Stimulated activated CD4-positive, alpha-beta T cell treated with anti-CD3 and anti-CD28 coated beads, Interleukin-4, amount 100 ng/mL, for 24 hours (primary cell): ENCODE measurements at places on chromosomes 13 and 19.

DNA sequence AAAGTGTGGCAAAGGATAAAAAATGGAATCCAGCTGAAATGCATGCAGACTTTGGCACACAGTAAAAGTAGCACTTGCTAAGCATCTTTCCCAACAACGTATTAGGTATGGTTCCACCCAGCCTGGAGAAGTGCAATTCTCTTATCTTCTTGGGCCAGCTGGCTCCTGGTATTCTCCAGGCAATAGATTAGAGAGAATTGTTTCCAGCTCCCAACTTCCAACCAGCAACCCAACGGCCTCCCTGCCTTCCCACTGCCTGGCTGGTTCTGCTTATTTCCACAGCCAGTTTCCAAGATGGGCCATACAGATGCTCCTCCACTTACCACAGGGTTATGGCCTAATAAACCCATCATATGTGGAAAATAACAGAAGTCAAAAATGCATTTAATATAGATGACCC, 133.4 kb downstream of the OXGR1 start:
- DNase-seq = no peak

DNA sequence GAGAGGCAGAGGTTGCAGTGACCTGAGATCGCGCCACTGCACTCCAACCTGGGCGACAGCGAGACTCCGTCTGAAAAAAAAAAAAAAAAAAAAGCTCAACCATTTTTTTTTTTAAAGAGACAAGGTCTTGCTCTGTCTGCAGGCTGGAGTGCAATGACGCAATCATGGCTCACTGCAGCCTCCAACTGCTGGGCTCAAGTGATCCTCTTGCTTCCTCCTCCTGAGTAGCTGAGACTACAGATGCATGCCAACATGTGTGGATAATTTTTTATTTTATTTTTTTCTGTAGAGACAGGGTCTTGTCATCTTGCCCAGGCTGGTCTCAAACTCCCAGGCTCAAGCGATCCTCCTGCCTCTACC, 10.3 kb downstream of the EHD2 start:
- DNase-seq = no peak

GRCh38 chr19:50790396-50790795, at the start of gene ACP4:
ACP4 (plus strand) TSS chr19:50790415; CDS start chr19:50790415, 0 bp downstream.
- DNase-seq = no peak

DNA sequence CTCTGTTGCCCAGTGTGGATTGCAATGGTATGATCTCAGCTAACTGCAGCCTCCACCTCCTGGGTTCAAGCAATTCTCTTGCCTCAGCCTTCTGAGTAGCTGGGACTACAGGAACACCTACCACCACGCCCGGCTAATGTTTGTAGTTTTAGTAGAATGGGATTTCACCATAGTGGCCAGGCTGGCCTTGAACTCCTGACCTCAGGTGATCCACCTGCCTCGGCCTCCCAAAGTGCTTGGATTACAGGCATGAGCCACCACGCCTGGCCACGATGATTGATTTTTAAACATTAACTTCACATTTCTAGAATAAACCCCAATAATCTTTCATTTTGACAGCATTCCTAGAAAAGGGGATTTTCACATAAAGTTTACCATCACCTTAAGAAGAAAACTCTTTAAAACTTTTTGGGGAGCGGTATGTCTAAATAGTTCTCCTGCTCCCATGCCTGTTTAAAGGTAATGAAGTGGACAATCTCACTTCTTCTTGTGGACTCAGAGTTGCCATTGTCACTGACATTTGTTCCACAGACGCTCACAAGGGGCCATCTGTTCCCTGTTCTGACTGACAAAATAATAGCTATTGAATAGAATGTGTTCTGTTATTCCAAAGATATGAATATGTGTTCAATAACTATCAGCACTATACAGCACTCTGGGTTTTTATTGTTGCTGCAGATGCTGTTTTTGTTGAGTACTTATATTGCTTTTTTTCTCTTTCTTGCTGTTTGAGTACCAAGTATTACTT, 66.1 kb upstream of the C1QTNF9B start:
- no peak for DNase-seq

- DNase-seq = no peak
Observed at GRCh38 chr13:66513728-66514127, 716.4 kb downstream of the PCDH9 start.

DNA sequence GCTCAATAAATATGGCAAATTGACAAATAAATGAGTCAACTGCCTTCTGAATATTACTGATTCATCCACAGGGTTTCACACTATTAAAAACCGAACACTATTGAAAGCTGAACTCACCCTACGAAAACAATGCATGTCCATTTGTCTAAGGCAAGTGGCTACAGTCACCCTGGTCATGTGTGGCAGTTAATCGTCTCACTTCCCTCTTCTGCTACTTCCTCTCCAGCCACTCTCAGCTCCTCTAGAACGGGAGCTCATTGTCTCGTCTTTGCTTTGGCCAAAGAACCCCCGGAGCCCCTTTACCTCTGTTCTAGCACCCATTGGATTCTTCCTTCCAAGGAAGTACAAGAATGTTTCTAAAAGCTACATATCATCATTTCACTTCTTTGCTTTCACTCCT, 74.4 kb upstream of the ZNF599 start:
- DNase-seq = no peak

GRCh38 chr19:47176627-47177090, 46.0 kb downstream of the SAE1 start:
- peak; percentile 53 for DNase-seq

GRCh38 chr19:41144403-41144802, 30.2 kb downstream of the CYP2F1 start:
- DNase-seq = peak; percentile 92

- no peak for DNase-seq
Observed at GRCh38 chr13:33034882-33035520, 18.8 kb downstream of the KL start.

DNA sequence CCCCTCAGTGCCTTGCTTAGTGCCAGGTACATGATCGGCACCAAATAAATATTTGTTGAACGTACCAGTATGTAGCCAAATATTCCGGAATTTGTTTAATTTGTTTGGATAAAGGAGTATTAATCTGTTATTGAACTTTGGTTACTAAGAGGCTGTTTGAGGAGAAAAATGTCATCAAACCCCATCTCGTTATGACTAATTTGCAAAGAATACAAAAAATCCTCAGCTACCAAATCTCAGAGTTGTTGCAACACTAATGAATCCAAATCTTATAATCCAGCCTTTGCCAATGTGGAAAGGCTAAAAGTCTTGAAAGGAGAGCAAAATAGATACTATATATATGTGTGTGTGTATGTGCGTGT, 79.5 kb downstream of the KLF5 start:
- no peak for DNase-seq

DNA sequence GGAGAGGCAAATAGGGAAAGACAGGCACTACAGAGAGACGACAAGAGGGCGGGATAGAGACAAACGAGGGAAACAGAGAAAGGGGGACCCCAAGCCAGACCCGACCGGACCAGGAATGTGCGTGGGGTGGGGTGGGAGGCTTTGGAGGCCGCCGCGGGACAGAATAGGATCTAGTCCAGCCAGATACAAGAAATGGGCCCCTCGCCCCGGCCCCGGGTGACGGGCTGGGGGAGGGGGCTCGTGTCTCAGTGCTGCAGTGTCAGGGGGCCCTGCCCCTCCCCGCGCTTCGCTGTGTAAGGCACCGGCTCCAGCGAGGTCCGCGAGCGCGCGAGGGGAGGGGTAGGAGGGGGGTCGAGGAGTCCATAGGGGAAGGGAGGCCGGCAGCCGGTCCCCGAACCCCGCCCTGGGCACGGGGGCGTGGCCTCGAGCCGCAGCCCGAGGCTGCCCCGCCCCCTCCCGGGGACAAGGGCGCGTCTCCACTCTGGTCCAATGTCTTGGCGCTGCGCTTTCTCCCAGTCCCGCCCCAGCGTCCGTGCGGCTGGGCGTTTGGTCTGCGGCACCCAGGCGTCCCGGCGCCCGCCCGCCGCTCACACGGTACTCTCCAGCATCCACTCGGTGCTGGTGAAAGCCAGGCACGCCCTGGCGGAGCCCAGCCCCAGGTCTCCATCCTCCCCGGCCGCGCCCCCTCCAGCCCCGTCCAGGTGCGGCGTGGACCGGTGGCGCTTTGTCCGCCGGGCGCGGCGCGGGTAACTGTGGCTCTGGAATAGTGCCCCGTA, 11.0 kb downstream of the IFNL1 start:
- DNase-seq = no peak

DNA sequence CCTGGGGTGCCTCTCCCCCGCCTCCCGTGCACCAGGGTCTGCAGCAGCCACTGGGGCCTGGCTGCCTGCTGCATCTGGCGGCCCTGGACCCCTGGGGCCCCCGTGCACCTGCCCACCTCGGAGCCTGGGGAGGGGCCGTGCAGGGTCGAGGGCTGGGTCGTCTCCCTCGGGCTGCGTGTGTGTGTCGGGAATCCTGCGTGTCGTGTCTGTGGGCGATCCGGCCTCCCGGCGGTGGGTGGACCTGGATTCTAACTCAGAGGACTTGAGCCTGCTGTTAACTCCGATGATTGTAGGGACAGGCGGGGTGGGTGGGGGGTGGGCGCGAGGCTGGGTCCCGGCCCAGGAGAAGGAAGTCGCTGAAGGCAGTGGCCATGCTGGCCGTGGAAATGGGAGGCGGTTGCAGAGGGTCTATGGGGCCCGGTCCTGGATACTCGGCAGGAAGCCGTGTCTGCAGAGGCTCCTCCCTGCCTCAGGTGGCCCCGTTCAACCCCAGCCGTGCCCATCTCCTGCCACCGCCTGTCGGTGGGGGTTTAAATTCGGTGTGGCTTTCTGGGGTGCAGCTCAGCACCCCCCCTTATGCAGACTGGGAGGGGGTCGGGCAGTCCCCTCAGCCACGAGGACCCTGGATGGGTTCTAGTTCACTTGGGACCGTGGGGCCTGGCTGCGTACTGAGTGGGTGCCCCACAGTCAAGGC, 9.4 kb upstream of the WDR18 start:
- no peak for DNase-seq

DNA sequence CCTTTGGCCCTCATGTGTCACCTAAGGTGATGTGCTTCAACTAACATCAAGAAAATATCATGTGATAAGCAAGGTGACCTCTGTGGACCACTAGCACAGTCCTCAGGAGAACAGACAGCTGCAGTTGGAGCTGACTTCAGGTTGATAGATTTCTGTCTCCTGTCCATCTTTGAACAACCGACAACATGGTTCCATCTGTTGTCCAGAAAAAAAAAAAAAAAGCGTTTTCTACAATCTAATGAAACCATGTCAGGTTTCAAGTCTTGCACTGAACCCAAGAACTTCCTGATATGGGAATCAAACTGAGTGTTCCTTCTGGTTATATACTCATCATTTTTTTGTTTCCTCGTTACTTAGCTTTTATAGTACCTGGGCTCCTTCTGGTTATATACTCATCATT, 75.7 kb downstream of the LHFPL6 start:
- no peak for DNase-seq

DNA sequence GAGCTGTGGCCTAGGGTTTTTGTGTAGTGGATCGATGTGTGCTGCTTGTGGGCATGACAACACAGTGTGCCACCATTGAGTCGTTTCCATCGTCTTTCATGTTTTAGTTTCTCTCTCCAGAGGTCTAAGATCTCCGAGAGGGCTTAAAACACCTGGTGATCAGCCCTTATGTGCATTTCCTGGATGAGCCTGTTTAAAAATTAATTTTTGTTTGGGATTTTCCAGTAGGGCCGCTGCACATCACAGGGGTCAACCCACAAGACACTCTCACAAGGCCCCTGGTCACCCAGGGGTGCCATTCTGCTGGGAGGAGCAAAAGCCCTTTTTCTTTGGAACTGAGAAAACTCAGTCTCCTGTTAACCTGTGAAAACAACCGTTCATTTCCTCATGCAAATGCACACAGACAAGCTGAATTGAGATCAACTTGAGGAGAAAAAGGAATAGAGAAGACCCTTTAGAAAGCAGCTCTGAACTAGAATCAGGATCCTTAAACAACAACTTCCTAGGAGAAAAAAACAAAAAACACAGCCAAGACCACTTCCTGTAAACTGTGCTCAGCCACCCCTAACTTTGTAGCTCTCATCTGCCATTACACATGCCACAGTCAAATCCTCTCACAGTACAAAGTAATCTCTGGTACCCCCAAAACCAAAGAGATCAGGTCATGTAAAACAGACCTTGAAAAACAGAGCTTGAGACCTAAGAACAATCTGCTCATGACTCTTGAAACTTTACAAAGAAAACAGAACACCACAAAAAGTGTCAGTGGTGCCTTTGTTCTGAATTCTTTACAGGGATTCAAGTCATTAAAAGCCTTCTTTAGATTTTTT, 8.3 kb upstream of the MTRF1 start:
- DNase-seq = no peak

- DNase-seq = no peak
Observed at GRCh38 chr13:113155982-113156655, 2.3 kb upstream of the PROZ start.

DNA sequence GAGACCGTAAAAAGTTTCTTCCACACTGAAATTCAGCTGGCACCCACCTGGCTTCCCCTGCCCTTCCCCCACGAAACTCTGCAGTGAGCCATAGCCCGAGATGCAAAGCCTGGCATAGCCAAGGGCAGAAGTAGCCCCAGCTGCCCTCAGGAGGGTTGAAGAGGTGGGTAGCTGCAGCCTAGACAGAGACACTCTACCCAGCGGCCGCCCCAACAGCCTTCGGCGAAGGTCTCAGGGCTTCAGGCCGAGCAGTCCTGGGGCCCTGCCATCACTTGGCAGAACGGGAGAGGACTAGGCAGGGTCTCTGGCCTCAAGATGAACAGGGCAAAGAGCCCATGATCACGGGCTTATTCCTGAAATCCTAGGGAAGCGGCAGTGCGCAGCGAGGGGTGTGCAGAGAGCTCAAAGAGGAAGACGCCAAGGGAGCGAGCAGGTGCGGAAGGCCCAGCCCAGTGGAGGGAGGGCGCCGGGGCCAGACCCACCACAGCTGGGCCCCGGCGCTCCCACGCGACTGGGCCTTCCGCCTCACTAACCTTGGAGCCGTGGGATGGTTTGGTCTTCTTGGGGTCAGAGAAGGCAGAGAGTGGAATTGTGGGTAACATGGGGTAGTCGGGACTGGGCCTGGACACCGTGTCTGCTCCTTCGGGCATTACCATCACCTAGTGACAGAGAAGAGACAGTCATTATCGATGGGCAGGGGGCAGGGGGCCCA, 53.2 kb downstream of the MLLT1 start:
- DNase-seq = no peak

DNA sequence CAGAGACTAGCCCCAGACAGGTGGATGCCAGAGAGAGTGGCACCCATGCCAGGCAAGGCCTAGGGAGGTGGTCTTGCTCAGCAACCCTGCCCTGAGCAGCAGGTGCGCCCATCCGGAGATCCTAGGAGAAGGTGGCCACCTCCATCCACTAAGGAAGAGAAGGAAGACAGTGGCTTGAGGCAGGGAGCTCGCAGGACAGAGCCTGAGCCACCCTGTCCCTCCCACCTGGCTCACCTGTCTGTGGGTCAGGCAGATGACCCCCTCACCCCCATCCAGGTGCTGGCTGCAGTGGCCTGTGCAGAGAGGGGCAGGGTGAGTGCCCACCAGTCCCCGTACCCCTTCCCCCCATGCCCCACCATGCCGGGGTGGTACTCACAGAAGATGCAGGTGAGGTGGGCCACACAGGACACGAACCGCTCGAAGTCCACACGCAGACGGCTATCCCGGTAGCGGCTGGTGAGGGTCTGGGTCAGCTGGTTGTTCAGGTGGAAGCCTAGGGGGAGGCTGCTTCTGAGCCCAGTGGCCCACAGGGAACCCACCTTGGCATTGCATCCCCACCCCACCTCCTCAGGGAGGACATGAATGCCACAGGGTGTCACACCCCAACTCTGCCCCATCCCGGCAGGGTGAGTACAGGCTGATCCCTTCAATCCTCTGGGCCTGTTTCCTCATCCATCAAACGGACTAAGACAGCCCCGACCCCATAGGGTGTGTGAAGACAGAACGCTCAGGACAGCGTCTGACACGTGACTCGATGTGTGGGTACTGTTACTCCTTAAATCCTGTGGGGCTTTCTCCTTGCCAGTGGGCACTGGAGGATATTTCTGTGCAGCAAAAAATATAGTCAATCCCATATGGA, 13.3 kb downstream of the CAPN12 start:
- no peak for DNase-seq
